ENCODE measurements at places on chromosomes 1 and 21.

DNA sequence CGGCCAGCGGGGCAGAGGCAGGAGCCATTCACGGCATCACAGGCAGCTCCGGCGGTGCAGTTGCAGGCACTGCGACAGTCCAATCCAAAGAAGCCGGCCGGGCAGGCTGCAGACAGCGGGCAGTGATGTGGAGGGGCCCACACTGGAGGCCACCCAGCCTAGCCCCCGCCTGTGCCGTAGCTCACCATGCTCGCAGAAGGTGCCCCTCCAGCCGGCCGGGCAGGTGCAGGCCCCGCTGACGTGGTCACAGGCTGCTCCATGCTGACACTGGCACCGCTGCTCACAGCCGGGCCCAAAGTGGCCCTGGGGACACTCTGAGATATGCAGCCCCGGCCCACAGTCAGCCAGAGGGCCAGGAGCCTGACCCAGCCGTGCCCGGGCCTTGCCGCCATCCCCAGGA, 45.1 kb downstream of the ARHGEF16 start:
- DNase-seq: no peak

- no peak for DNase-seq
Observed at GRCh38 chr21:44414291-44415072, 40.8 kb upstream of the LRRC3 start.

GRCh38 chr1:206672011-206672688, 12.6 kb upstream of the MAPKAPK2 start:
- DNase-seq: no peak

GRCh38 chr1:184330875-184331274, 56.0 kb upstream of the C1orf21 start:
- DNase-seq: no peak

DNA sequence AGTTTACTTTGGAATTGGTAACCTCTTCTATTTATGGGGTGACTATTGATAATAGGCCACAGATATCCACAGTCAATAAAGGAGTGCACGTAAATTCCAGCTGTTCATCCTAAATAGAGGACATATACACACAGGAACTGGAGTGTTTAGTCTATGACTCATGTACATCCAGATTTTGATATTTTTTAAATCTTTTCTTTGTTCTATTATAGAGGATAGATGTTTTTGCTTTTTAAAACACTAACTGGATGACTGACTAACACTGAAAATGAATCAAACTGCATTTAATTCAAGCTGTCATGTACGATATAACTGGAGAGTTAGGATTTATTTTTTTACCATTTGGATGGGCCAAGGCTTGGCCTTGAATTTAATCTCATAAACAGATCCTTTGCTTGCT, 45.9 kb downstream of the RGL1 start:
- DNase-seq: no peak

DNA sequence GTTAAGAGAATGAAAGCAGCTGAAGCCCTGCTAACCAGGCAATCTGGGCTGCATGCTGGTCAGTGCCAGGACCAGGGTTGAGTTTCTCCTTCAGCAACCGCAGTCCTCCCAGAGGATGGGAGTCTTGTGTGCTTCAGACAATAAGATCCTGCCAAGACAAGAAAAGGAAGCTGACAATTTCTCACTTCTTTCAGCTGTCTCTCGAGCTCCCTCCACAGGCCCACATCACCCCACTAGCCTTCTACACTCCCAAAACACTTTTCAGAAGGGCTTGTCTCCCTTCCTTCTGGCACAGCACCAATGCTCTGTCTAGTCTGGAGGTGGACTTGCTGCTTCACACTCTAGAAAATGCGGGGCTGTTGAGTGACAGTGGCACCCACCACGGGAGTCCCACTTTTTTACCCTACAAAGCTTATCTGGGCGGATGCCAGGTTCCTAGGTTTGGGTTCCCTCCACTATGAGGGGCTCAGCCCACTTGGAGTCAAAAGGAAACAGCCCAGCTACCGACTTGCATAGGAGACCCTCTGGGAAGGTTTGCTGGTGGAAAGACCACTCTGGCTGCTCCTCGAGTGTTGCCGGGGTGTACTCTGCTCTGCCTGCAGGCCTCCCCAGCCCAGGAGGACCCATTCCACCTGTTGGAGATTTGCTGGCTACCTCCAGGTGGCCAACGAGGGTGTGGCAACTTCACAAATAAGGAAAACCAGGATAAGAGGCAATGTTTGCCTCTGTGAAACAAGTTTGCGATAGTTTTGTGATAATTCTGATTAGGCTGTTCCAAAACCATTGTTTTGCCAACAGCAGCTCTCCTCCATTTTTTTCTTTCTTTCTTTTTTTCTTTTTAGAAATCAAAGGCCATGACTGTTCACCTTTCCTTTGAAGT, 68.9 kb downstream of the TENT5C start:
- no peak for DNase-seq

GRCh38 chr1:232767305-232768074, 37.7 kb upstream of the MAP10 start:
- no peak for DNase-seq

DNA sequence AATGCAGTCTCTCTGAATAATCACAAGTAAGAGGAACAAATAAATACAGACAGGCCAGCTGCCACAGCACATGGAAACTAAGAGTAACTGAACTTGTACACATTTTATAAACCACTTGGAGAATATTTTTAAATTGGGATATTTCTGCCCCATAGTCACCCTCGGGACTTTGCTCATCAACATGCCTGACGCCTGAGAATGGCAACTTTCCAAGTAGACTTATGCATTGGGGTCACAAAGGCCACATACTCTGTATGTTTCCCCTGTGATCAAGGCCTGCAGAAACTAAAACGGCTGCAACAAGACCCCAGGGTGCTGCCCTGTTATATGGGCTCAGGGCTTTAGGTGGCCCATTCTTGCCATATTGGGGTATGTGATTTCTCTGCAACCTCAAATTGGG, 38.3 kb upstream of the GJA5 start:
- no peak for DNase-seq

- DNase-seq: no peak
Observed at GRCh38 chr1:239817276-239817675, 274.4 kb upstream of the FMN2 start.

DNA sequence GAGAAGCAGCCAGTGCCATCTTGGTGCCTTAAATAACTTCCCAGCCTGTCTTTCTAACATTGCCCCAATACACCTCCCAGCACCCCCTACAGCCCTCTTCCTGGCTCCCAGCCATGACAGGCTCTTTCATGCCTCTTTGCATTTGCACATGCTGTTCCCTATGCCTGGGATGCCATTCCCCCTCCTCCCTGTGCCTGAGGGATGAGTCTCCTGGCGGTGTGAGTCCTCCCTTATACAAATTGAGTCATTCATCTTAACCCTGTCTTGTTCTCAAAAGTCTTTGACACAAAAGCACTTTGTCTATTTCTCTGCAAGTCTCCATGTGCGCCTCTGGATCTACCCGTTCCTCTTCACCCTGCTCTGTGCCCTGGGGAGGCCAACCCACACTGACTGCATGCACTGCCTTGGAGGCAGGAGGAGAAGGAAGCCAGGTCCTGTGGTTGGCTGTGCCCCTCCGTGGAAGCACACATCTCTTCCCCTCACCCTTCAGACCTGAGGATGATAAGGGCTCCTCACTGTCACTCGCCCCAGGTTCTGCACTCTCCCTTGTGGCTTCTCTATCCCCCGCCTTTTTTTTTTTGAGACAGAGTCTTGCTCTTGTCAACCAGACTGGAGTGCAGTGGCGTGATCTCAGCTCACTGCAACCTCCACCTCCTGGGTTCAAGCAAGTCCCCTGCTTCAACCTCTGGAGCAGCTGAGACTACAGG, 25.1 kb downstream of the CDCP2 start:
- no peak for DNase-seq

DNA sequence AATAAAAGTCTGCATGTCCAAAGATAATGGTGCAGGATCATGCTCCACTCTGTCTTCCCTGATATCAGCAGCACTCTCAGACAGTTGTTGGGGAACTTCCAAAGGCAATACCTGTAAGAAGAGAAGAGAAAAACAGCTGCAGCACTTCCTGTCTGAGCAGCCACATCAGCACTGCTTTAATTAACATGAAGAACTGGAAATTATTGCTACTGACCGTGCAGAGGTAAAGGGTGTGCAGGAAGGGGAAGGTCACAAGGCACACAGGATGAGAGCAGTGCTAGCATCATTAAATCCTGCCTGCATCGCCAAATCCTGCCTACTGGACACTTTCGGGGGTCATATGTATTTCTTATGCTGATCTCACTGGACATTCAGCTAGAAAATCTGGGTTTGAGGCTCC, 379.0 kb downstream of the LMX1A start:
- no peak for DNase-seq

DNA sequence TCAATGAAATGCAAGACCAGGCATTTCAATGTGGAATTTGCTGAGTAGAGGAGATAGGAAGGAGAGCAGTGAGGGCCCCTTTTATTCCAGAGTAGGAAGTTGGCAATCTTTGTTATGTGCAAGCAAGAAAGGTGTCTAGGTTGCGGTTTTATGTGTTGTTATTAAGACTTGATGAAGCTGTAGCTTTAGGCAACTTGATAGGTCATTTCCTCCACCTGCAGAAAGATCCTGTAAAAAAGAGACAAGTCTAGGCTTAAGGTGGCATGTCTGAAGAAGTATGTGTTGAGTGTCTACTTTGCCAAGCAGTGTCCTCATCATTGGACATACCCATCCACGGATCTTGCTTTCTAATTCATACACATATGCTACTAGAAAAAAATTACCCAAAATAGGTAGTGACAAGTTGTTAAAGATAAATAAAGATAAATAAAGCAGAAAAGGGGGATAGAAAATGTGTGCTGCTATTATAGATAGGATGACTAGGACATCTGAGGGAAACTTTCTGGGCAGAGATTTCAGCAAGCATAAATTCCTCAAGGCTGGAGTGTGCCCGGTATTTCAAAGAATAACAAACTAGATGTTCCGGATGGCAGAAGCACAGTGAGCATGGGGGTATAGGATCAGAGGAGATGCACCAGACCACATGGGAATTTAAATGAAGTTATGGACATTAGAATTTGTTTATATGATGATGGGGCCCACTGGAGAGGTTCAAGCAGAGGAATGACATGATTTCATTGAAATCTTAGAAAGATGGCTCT, 335.0 kb downstream of the TGFB2 start:
- no peak for DNase-seq

GRCh38 chr1:182629499-182630096, 25.4 kb upstream of the RGS16 start:
- DNase-seq: peak; percentile 9

DNA sequence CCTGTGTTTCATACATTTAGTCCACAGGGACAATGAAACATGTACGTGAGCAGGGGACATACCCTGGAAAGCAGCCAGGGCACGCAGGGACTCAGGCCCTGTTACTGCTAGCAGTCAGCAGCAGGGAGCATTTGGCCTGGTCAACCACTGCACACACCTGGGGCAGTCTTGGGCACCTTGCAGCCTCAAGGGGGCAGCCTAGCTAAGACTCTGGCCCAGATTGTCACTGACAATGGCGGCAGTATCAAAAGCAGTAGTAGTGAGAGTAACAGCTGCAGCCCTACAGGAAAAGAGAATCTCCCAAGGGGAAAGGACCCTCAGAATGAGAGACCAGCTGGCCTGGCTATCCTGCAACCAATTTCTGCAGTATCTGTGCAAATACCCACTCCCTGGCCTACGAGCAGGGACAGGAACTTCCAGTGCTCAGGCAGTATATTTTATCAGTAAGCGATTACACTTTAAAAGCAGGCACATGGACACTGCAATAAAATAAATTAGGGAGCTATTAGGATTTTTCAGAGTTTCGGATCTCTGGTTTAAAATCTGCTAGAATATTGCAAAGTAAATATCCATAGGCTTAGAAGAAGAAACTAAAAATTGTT, 475.6 kb downstream of the LTN1 start:
- peak; percentile 35 for DNase-seq

- DNase-seq: no peak
Observed at GRCh38 chr1:9165396-9165795, 36.5 kb upstream of the GPR157 start.

DNA sequence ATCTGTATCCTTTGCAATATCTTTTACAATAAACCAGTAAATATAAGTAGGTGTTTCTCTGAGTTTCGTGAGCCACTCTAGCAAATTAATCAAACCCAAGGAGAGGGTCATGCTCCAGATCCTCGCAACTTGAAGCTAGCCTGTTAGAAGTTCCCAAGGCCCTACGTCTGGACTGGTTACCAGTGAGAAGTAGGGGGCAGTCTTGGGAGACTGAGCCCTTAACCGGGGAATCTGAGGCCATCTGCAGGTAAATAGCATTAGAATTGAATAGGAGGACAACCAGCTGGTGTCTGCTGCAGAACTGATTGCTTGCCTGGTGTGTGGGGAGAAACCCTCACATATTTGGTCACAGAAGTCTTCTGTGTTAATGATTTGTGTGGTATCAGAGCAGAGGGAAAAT, 190.5 kb downstream of the RYR2 start:
- no peak for DNase-seq

DNA sequence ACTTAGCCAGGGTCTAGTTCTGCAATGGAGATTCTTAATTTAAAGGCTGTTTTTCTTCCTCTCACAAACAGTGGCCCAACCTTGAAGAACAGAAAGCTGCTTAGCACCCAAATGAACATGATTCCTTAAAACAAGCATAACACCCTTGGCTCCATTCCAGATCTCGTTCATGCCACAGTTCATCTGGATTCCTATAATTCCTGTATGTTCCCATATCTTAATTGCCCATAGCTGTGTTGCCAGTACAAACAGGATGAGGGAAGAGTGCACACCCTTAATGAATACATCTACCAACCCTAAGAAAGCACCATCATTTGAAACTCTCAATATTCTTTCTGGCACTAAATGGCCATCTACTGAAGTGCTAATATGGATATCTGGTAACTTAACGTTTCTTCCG, 45.5 kb downstream of the TGFB2 start:
- DNase-seq: no peak

DNA sequence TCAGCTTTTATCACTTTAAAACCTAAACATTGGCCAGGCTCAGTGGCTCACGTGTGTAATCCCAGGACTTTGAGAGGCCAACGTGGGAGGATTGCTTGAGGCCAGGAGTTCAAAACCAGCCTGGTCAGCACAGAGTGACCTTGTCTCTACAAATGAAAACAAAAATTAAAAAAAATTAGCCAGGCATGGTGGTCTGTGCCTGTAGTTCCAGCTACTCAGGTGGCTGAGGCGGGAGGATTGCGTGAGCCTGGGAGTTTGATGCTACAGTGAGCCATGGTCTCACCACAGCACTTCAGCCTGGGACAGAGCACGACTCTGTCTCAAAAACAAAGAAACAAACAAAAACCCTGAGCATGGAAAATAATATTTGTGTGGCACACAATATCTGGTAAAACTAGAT, 143.5 kb upstream of the HNRNPU start:
- no peak for DNase-seq

- no peak for DNase-seq
Observed at GRCh38 chr1:160405331-160405877, 5.0 kb downstream of the VANGL2 start.

GRCh38 chr1:8076176-8076575, 50.1 kb upstream of the ERRFI1 start:
- DNase-seq: no peak

All from stimulated activated CD4-positive, alpha-beta T cell treated with anti-CD3 and anti-CD28 coated beads, Interleukin-1b, Interleukin-23, amount 100 ng/mL, for 24 hours (primary cell).